ENCODE measurements at places on chromosomes 1 and 21.

GRCh38 chr1:181986907-181987305 is 74.6 kb downstream of the ZNF648 start:
- no peak for DNase-seq

DNA sequence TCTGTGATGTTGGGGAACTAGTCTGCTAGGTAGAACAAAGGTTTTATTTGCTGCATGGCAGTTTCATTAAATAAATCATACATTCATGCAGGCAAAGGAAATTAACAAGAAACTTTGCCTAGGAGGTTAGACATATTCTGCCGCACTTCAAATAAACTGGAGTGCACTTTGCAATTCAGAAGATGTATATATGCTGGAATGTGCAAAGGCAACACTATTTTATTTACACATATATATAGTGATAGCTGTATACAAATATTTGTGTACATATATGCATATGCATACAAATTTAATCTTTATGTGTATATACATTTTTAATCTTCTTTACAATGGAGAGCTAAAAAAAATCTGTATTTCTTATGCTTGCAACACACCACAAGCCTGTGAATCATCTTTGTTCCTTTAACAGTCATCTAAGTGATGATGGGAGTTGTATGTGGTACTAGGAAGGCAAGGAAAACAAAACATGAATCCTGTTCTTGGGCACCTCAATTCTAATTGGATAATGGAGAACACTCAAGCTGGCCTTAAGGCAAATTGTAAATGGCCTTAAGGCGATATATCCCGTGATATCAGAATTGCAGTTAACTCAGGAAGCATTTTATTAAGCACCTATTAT is 605.8 kb upstream of the CAMK1G start:
- no peak for DNase-seq

DNA sequence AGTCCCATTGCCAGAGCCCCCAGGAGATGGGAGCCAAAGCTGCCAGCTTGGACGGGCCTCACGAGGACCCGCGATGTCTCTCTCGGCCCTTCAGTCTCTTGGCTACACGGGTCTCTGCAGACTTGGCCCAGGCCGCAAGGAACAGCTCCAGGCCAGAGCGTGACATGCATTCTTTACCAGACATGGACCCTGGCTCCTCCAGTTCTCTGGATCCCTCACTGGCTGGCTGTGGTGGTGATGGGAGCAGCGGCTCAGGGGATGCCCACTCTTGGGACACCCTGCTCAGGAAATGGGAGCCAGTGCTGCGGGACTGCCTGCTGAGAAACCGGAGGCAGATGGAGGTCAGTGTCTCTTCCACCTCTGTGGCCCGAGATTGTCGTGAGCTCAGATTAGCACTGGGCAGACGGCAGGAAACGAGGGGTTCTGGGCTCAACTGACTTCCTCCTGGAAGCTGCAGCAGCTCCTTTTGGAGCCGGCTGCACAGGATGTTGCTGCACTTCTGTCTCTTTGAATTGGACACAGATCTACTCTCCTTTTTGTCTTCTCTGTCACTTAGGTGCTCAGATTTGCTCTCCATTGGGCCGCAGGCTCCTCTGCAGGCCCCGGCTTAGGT is 68.0 kb downstream of the DISC1 start:
- DNase-seq = no peak

GRCh38 chr1:96756789-96757188 is 35.2 kb downstream of the PTBP2 start:
- DNase-seq = no peak

- DNase-seq = no peak
Observed at GRCh38 chr1:27832762-27833161, 2.2 kb downstream of the PPP1R8 start.

DNA sequence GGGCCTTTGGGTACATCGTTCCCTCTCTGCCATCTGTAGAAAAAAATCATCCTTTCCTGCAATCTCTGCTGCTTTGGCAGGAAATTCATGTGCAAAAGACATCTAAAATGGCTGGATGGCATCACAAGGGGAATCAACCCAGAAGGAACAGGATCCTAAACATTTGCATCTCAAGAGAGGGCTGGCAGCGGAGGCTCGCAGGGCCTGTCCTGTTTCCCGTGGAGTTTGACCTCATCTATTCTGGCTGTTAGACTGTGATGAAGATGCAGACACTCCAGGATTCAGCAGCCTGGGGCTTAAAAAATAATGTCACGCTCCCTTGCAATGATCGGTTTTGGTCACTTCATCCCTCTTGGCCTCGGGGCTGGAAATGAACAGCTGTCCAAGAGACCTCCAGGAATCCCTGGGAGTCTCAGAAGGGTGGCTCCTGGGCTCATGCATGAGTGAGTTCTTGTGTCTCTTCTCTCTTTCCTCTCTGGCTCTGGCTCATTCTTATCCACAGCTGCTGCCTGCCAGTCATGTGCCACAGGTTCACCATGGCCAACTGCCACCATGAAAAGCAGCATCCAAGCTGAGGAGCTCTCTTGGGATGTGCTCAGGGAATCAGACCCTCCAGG is 16.1 kb upstream of the PCP4 start:
- DNase-seq = no peak

DNA sequence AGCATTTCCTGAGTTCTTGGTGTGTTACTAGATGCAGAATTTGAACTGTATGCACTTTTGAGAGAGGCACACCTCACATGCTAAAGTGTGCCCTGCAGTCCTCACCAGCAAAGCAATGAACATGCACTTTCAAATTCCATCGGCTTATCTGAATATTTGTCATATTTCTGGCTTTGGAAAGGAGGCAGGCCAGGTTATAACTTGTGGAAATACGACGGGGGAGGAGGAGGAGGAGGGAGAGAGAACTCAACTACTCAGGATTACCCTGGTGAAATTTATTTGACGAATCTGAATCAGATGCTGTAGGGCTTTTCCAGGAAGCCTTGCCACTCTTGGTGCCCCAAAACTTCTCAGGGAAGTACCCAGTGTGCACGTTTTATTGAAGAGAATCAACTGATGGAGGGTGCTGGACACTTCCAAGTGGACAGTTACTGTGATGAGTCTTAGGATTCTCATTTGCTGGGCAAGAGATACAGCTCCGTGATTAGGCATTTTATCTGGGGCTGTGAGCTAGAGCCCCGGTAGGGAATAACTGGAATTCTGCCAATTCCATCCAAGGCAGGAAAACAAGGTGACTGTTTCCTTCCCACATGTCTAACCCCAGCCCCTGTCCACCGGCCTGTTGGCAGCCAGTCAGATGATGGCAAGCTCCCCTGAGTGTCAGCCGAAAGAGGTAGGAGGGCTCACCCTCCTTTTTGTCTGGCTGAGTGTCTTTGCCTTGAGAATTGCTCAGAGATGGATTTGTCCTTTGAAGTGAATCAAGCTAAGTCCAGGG is 3.8 kb downstream of the PDPN start:
- no peak for DNase-seq

- no peak for DNase-seq
Observed at GRCh38 chr1:101144671-101145448, 92.0 kb upstream of the S1PR1 start.

DNA sequence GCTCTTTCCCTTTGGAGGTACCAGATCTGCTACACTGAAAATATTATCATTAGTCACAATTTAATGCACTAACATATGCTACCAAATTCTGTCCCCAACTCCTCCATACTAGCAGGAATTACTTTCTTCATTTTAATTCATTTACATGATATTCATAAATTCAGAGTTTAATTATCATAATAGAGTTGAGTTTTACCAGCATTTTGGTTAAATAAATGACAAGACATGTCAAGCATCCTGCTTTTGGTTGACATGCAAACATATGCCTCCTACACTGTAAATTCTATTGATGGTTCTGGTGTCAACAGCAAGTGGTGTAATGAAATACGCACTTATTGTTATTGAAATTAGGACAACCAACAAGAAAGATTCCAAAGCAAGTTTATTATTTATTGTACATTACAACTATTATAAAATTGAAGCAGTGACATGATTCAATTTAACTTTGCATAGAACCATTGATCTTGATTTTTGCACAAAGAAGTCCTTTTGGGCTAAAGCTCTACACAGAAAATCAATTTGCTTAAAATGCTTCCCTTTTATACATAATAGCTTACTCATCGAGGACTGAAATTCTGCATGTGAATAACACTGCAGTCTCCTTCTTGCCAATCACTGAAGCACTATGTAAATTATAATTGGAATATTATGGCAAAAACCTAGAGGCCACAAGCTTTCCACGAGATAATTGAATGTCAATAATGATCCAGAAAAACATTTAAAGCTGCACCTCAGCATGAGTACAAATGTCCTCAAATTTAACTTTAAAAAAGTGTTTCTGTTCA is 728.6 kb upstream of the ADGRL2 start:
- DNase-seq = no peak

- no peak for DNase-seq
Observed at GRCh38 chr21:46114963-46115362, 17.1 kb downstream of the COL6A2 start.

DNA sequence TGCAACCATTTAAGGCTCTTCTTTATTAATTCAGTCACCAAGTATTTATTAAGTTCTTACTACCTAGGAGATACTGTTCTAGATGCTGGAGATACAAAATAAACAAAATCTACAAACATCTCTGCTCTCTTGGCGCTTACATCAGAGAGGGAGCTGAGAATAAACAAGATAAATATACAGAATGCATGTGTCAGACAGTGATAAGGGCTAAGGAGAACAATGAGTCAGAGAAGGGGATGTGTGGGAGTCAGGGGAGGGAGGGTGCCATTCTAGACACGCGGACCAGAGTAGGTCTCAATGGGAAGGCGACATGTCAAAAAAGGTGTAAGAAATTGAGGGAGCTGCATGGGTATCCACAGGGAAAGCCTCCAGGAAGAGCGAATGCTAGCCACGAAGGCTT is 393.2 kb downstream of the RWDD3 start:
- no peak for DNase-seq

DNA sequence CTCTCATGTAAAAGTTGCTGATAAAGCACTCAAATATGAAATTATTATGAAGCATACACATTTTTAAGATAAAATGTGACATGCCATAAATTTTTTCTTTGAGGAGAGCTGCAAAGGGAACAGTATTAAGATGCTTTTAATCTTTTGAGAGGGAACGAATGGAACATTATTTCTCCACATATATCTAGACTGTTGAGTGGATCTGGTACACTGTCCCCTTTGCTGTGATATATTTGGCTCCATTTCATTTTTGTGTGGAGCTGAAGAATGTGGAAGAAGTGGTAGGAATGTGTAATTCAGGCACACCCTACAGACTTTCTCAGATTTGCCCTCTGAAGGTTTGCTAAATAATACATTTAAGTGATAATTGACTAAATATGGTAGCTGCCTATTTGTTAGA is 31.7 kb downstream of the PGM1 start:
- no peak for DNase-seq

DNA sequence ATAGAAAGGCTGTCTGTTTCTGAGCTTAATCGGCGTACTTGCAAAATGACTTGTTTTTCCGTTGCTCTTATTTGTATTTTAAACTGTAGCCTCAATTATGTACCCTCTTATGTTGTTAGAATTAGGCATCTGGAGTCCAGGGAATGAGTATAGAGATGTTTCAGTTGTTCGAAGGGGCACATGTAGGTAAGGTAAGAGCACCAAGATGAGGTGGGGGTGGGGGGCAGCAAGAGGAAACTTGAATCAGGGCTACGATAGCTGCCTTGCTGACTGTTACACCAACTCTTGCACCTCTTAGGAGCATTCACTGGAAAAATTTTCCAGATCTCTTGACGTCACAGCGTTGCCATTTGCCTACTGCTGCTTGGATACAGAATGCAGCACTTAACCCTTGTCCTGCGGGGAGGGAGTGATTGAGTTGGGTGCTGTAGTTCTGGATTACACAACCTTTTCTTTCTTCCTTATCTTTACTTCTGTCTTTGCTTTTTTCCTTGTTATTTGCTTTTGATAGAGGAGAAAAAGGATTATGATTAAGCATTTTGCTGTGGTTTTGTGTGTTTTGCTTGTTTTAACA is 3.2 kb downstream of the ATP1B1 start:
- DNase-seq = no peak

DNA sequence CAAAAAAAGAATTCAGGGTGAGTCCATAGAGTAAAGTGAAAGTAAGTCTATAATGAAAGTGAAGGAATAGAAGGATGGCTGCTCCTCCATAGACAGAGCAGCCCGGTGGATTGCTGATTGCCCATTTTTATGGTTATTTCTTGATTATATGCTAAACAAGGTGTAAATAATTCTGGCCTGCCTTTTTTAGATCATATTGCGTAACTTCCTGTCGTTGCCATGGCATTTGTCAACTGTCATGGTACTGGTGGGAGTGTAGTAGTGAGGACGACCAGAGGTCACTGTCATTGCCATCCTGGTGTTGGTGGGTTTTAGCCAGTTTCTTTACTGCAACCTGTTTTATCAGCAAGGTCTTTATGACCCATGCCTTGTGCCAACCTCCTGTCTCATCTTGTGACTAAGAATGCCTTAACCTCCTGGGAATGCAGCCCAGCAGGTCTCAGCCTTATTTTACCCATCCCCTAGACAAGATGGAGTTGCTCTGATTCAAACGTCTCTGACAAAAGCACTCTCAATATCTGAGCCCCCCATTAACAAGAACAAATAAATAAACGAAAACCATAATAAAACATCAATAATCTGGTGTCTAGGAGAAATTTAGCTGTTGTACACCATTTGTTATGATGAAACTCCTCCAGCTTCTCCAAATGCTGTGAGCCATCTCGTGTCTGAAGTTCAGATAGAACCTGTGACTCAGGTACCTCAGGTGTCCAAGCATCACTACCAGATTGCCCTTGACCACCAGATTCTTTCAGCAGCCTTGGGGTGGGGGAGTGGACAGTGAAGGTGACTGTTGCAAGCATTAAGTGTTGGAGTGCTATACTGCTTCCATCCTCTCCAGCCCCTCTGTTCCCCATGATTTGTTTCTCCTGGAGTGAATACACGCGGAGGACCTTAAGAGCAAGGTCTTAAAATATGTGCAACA is 36.0 kb downstream of the EBNA1BP2 start:
- no peak for DNase-seq

- DNase-seq = no peak
Observed at GRCh38 chr1:180136331-180136967, 18.2 kb upstream of the QSOX1 start.

GRCh38 chr1:186806477-186806876 is 22.3 kb upstream of the PLA2G4A start:
- DNase-seq = no peak

DNA sequence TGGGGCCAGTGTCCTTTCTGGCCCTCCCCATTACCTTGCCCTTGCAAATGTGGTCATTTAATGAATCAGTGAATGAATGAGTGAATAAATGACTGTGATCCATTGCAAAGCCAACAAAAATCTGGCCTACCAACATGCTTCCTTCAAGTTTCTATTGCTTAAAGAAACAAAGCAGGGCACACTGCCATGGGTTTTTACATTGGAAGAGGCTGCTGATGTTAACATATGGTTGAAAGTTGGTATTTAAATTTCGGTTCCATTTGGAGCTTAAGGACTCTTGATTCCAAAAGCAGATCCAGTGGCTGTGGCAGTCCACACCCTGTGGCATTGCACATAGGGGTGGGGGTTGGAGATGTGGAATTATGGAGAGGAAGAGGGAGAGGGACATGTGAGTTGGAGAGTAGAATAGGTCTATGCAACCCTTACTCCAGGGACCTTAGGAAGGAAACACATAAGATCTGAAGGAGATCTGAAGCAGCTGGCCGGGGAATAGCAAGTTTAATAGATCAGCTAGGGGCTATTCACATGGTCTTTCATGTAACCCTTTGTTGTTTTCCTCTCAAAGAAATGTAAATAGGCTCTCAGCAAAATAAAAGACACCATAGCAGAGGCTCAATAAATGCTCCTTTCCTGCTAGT is 7.2 kb downstream of the ABCA4 start:
- no peak for DNase-seq

GRCh38 chr21:29236201-29236600 is 62.5 kb upstream of the BACH1 start:
- DNase-seq = no peak
